Natural killer cell (primary cell): ENCODE measurements at places on chromosomes 2 and 18.

DNA sequence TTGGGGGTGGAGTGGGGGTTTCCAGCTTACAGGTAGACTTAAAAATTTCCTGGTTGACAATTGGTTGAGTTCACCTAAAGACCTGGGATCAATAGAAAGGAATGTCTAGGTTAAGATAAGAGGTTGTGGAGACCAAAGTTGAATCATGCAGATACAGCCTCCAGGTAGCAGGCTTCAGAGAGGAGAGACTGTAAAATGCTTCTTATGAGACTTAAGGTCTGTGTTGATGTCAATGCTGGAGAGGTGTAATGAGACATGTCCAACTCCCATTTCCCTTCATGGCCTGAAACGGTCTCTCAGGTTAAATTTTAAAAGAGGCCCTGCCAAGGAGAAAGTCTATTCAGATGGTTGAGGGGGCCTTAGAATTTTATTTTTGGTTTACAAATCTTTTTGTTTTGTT, 38.5 kb upstream of the RND3 start:
- no peak for DNase-seq

- no peak for DNase-seq
Observed at GRCh38 chr2:140695155-140695554, 1435.7 kb downstream of the LRP1B start.

DNA sequence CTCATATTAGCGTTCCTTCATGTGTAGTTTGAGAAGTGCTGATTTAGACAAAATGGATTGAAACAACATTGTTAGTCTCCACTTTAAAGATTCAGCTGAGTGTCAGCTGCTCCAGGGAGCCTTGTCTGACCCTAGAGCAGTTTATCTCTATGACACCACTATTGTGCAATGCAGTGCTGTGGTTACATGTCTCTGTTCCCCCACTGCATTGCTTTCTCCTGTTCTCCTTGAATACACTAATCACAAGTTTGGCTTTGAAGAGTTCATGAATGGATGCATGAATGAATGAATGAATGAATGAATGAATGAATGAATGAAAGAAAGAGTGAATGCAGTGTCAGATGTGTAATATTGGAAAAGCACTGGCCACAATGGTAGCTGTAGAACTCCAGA, 38.3 kb downstream of the GCG start:
- DNase-seq = no peak

GRCh38 chr2:136167721-136168475, 49.9 kb upstream of the CXCR4 start:
- no peak for DNase-seq

GRCh38 chr2:58449286-58450010, 208.3 kb upstream of the FANCL start:
- no peak for DNase-seq

GRCh38 chr2:69544951-69545350, 98.6 kb downstream of the AAK1 start:
- no peak for DNase-seq

GRCh38 chr2:1707771-1708418, 36.4 kb downstream of the PXDN start:
- DNase-seq = no peak

DNA sequence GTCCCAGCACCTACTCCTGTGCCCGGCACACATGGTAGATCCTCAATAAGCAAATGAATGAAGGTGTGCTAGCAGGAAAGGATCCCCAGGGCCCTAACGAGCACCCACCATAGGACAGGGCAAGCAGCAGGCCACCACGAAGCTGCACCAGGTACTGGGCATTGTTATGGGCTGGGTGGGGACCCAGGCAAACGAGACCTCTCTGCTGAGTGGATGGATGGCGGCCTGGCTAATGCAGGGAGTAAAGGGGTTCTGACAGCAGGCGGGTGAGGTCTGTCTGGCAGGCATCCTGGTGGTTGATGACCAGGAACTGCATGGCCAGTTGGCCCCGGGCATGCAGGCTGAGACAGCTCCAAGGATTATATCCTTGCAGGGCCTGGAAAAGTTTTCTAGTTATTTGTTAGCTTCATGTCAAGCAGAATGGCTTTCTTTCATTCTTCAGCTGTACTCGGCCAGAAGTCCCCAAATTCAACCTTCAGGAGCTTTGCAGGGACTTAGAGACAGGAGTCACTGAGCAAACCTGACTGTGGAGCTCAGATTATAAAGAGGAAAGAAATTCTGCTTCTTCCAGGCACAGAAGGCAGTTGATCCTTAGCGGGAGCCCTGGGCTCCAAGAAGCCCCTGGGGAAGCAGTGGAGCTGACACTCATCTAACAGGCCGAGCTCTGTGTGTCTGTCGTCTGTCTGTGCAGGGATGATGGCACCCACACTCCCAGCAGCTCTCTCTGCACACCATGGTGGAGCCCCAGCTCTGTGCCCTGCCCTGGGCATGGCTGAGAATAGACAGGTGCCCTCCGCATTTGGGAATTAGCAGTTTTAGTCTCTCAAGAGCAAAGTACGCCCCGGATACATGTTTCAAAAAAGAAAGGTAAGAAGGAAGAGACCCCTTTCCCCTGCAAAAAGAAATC, 51.2 kb downstream of the SDC1 start:
- DNase-seq = no peak

GRCh38 chr2:145740302-145740701, 1220.4 kb upstream of the ZEB2 start:
- no peak for DNase-seq

DNA sequence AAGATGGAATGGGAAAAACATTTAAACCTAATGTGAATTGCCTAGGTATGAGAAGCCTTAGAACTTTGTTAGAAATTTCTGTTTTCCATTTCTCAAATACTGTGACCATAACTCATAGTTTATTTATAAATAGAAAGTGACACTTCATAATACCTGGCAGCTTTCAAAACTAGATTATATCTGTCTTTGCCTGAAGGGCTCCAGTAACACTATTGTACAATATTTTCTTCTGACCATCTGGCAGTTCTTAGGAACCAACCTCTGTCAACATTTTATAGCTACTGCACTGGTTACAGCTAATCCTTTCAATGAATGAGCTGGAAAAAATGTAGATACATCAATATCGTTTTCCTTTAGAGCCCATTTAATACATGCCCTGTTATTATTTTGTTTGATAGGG, 237.4 kb downstream of the CAMKMT start:
- DNase-seq = no peak

- no peak for DNase-seq
Observed at GRCh38 chr18:49193252-49193651, 242.5 kb upstream of the SMAD7 start.

DNA sequence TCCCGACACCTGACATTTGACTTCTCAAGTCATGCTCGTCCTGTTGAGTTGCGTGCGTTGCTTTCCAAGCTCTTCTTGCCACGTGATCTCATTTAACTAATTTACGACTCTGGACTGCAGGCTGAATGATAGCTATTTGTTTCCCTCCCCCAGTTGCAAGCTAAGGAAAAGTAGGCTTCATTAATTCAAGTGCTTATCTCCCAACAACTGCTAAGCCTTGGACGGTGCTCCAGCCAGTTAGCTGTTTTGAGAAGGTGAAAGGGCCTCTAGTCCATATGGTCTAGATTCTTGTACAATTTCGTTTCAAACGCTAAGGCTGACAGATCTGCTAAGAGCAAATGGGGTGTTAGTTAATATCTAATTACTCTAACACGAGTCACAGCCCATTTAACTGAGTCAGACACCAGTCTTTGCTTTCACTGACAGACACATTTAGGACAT, 21.1 kb downstream of the GPR45 start:
- no peak for DNase-seq

DNA sequence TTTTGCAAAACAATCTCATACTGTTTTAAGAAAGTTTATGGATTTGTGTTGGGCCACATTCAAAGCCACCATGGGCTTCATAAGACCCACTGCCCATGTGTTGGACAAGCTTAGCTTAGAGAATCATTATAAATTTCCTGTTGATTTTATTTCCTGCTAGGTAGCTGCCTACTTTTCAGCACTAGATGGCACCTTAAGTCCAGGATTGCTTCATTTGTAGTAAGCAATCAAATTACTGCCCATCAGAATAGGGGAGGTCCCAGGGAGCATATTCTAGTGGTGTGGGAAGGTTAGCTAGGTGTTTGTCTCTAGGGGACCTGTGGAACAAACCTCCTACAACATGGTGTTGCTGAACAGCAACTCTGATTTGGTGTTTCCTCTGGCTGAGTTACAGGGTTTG, 11.0 kb upstream of the DCDC2C start:
- no peak for DNase-seq

DNA sequence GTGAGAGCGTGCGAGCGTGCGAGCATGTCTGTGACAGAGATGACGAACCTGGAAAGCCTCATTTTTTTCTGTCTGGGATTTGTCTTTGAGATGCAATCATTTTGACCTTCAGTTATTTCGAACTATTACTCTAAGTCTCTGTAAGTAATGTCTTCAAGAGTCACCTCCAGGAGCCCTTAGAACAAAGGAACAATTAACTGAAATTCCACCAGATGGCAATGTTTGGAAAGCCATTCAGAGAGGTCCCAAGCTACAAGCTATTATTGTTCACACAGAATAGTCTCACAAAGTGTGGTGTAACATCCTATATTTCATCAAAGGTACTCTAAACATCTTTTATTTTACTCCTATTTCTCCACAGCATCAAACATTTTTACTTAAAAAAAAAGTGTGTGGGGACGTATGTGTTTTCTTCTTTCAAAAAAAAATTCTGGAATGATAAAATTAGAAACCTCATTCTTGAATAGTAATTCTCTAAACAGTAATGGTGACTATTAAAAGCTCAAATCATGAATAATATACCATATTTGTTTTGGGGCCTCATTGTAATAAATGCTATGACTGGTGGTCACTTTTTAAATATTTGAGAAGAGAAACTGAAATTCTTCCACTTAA, 35.1 kb upstream of the MAPRE2 start:
- peak; percentile 77 for DNase-seq

DNA sequence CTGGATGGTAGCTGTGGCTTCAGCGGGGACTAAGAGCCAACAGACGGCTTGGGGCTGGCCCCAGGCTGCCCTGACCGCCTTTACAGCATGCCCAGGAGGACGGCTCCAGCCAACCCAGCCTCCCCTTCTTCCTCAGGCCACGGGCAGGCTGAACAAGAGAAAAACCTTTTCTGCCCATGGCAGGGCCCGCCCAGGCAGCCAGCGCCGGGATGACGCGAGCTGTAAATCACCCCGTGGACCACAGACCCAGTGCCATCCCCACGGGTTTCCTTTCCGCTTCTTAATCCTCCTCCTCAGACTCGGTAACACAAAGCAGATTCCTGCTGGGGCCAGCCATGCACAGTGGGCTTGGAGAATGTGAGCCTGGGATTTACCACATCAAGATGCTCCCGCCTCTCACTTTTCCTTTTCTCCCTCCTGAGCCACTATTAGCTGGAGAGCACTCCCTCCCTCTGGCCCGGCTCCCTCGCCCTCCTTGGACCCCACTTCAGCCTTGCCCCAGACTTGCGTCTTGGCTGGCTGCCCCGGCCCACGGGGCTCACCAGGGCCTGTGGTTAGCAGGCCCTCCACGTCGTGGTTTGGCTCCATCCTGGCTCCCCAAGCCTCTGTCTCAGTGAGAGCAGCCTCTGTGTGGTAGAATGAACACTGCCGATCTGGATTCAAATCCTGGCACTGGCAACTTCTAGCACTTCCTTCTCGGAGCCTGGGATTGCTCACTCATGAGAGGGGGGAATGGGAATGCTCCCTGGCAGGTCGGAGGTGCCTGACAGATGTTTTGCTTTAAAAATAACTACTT, 31.4 kb downstream of the ATOH8 start:
- peak; percentile 10 for DNase-seq

DNA sequence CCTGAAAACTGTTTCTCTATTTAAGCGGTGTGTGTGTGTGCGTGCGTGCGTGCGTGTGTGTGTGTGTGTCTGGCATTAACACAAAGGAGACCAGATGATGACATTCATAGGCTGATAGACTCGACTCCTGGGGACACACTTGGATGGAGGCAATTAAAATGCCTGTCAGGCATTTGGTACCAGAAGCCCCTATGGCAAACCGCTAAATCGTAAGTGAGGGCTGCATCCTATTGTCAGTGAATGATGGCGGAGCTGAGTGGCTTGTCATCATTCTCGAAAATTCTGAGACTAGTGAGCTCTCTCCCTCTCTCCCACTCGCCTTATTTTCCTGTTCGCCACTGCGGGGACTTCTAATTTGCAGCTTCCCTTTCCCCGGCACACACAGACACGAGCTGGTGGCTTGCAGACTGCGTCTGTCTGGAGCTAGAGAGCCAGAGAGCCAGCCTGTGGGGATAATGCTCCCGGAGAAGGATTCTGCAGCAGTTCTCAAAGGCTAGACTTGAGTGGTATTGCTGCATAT, 155.4 kb downstream of the MAP2 start:
- no peak for DNase-seq

DNA sequence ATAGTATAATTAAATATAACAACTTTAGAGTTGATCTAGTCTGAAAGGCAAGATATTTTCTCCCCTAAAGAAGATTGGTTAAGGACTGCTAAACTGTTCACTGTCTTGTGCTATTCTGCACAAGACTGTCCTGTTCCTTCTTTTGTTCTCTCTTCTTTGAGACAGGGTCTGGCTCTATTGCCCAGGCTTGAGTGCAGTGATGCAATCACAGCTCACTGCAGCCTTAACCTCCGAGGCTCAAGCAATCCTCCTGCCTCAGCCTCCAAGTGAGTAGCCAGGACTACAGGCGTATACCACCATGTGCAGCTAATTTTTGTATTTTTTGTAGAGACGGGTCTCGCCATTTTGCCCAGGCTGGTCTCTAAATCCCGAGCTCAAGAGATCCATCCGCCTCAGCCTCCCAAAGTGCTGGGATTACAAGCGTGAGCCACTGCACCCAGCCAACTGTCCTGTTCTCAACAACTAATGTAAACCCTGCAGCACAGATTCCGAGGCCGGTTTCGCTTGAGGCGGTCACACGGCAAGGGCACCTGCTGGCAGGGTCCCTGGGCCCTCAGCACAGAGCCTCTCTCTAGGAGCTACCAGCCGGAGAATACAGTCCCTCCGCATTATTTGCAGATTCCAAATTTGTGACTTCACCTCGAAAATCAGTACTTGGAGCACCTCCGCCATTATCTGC, 16.4 kb downstream of the PXDN start:
- no peak for DNase-seq

GRCh38 chr2:154449951-154450658, 248.4 kb upstream of the KCNJ3 start:
- DNase-seq = no peak

DNA sequence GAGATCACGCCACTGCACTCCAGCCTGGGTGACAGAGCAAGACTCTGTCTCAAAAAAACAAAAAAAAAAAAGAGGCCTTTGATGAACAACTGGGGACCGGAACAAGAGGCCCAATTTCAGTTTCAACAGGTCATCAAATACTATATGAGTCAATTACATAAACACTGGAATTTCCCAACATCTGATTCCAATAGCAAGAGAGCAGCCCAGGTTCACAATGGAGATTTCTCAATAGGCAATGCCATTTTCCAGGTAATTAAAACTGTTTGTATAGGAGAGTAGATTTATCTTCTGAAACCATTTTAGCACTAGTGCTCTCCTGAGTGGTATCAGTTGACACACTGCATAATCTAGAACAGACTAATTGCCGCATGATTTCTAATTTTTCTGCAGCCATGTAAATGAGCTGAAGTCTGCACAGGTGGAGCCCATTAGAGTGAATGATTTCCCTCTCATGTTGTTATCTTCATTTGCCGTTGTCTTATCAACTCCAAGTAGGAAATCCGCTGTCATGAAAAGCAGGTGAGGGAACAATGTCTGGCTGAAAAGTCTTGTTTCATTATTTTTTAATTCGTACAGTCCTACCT, 264.1 kb upstream of the MEIS1 start:
- no peak for DNase-seq

GRCh38 chr2:239315308-239315707, 85.5 kb downstream of the HDAC4 start:
- DNase-seq = peak; percentile 35
